ENCODE measurements at places on chromosomes 3 and 15.

GRCh38 chr3:170689296-170689829 is 103.5 kb upstream of the SLC7A14 start:
- DNase-seq = no peak

DNA sequence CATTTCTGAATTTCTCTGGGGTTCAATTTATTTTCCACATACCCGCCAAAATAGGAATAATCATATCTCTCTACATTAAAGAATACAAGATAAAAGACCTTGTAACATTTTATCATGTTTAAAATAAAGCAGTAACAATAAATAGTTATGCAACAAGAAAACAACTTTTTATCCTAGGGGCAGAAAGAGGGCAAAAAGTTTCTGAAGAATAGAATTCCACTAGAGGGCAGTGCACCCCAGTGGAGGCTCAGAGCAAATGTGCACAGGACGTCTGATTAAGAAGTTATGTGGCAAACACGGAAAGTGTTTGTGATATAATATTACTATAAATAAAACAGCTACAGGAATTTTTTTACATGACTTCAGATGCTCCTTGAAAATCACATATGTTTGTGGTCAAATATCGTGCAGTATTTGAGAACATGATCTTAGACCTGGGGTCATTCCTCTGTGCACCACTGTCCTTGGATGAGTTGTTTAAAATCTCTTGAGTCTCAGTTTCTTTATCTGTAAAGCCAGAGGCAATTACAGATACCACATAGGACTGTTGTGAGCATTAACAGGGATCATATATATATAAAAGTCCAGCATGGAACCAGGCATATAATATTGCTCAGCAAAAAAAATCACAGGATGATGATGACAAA is 13.2 kb upstream of the PIK3R4 start:
- DNase-seq = peak; percentile 15

DNA sequence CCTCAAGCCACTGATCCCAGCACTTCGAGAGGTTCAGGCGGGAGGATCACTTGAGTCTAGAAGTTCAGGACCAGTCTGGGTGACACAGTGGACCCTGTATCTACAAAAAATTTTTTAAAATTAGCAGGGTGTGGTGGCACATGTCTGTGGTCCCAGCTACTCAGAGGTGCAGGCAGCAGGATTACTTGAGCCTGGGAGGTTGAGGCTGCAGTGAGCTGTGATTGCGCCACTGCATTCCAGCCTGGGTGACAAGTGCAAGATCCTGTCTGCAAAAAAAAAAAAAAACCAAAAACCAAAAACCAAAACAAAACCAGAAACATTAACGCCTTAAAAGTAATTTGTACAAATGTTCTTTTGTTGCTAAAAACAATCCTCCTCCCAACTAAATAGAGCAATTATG is 27.9 kb upstream of the SLC12A8 start:
- no peak for DNase-seq

DNA sequence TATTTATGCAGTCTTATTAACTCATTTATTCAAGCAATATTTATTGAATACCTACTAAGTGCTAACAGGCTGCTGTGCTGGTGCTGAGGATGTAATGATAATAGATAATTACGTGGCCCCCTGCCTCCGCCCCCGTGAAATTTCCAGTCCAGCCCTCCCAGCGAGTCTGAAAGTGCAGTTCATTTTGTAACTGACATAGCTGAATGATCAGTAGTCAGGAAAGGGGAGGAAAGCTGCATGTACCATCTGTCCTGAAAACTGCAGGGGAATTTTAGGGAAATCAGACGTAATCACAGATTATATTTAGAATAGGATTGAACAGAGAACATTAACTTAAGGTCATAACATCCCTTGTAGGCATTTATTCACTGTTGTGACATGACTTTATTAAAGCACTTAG is 736.8 kb downstream of the MCTP2 start:
- DNase-seq = no peak

- DNase-seq = no peak
Measured at GRCh38 chr3:141326123-141326522, 42.2 kb upstream of the ZBTB38 start.

DNA sequence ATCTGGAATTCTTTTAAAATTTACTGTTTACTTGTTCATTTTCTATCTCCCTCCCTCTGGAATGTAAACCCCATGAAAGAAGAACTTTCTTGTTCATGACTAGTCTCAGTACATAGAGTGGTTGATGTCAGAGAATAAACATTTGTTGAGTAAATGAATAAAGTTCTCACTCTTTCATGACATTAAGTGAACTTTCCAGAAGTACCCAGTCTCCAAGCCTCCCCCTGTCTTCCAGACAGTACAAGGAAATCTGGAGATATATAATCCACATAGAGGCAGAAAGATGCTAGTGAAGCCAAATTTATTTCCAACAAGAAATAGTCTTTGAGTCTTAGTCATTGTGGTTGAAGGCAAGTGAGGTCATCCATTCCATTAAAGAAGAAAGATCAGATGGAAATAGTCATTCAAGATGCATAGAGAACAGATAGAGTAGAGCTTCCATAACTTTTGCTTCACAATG is 71.5 kb upstream of the GALNT15 start:
- no peak for DNase-seq

DNA sequence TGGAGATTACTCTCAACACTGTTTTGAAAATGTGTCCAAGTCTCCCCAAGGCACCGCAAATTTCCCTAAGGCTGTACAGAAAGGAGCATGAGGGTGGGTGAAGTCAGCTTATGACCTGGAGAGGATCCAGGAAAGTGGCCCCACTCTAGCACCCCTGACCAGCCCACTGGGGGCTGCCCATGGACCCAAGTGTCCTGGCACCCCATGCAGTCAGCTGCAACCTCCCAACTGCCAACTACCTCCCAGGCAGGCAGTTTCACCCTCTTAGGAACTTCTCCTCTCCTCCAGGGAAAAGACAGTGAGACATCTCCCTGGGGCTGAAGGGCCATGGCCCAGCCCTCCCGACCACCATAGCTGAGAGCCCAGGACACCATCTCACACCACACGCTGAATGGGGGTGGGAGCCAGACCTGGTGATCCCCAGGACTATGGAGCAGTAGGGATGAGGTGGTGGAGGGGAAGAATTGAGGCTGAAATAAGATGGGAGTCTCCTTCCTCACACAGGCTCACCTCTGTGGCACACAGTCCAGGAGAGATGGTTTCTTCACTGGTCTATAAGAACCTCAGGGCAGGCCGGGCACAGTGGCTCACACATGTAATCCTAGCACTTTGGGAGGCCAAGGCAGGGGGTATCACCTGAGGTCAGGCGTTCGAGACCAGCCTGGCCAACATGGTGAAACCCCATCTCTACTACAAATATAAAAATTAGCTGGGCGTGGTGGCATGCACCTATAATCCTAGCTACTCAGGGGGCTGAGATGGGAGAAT is 104.4 kb downstream of the DAPK2 start:
- no peak for DNase-seq

GRCh38 chr15:78234515-78235040 is at the start of gene ACSBG1:
Gene ACSBG1 (minus strand): TSS chr15:78234565. CDS start chr15:78234501, 64 bp downstream.
- no peak for DNase-seq

DNA sequence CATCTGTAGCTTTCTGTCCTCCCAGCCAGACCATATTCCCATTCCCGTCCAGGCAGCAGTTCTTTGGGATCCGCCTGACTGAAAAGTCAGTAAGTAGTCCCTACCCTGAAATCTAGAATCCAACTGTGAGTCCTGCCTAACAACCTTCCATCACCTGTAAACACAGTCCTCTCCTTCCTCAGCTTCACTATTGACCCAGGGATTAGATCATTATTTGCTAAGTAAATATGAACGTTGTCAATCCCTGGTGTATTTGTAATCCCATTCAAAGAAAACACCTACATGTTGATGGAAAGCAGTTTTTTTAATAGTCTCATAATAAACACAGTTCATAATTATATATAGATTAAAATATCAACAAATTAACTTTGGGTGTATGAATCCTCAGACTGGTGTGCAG is 732 bp downstream of the SAXO2 start:
- DNase-seq = no peak

- no peak for DNase-seq
Measured at GRCh38 chr3:42605546-42606173, 5.2 kb downstream of the NKTR start.

GRCh38 chr15:86506401-86506800 is 426.7 kb downstream of the AGBL1 start:
- DNase-seq = no peak

Measured in activated naive CD4-positive, alpha-beta T cell (primary cell).